Astrocyte of the hippocampus (primary cell): ENCODE measurements at places on chromosomes 1 and 21.

- no peak for DNase-seq
Observed at GRCh38 chr1:225253173-225253572, 174.7 kb downstream of the LBR start.

DNA sequence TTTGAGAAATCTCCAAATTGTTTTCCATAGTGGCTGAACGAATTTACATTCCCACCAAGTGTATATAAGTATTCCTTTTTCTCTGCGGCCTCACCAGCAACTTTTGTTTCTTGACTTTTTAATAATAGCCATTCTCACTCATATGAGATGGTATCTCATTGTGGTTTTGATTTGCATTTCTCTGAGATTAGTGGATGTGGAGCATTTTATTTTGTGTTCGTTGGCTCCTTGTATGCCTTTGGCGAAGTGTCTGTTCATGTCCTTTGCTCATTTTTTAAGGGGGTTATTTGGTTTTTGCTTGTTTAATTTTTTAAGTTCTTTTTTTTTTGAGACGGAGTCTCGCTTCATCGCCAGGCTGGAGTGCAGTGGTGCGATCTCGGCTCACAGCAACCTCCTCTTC lies 45.1 kb upstream of the MPC2 start:
- DNase-seq = peak; percentile 58

DNA sequence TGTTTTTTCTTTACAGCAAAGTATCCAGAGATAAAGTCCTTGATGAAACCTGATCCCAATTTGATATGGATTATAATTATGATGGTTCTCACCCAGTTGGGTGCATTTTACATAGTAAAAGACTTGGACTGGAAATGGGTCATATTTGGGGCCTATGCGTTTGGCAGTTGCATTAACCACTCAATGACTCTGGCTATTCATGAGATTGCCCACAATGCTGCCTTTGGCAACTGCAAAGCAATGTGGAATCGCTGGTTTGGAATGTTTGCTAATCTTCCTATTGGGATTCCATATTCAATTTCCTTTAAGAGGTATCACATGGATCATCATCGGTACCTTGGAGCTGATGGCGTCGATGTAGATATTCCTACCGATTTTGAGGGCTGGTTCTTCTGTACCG lies 6.5 kb downstream of the DEGS1 start:
- DNase-seq = peak; percentile 61

DNA sequence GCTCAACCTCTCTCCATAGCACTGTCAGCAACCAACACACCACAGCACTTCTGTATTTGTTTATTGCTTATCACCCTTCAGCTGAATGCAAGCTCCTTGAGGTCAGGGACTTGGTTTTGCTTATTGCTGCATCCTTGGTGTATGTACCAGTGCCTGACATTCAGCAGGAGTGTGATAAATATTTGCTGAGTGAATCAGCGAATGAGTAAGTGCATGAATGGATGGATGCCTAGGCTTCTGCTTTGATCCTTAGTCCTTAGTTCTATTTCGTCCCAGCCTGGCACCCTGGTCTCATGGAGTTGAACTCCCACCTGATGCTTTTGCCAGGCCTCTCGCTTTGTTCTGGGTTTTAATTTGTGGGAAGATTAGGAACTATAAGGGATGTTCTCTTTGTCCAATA lies 88.2 kb downstream of the ZSCAN20 start:
- DNase-seq = peak; percentile 13

- no peak for DNase-seq
Observed at GRCh38 chr21:42142141-42142540, 71.0 kb downstream of the UMODL1 start.

DNA sequence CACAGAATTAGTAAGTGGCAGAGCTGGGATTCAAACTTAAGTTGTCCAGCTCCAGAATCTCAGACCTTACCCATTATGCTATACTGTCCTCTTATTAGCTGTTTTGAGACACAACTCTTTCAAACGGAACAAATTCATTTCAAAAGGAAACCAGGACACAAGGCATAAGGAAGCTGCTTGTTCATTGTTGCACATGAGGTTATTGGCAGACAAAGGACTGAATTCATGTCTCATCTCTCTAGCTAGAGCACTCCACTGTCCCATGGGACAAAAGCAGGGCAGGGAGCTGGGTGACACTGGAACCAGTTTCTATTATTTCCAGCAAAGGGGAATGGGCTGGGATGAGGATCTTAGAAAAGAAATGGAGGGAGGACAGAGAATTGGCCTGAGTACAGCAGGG lies 26.4 kb downstream of the CHI3L2 start:
- no peak for DNase-seq

GRCh38 chr1:86296305-86297205 lies 99.6 kb downstream of the ODF2L start:
- DNase-seq = peak; percentile 8

- DNase-seq = no peak
Observed at GRCh38 chr1:227797144-227797543, 18.3 kb upstream of the PRSS38 start.

- peak; percentile 70 for DNase-seq
Observed at GRCh38 chr1:226443439-226443838, 35.5 kb upstream of the PARP1 start.

DNA sequence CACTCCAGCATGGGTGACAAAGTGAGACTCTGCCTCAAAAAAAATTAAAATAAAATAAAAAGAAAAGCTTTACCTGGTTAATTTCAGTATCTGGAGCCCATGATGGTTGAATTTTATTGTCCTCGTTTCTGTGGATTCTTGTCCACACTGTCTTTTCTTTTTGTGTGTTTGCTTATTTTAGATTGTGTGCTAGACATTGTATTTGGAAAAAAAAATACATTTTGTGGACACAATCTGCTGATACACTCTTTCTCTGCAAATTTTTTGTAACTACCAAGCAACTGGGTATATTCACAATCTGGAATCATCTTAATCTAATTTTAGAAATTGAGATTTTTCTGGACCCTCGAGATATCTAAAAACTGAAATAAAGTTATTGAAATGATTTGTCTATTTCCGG lies 41.6 kb upstream of the PDE9A start:
- DNase-seq = no peak
